ENCODE measurements at places on chromosomes 5 and 9.

DNA sequence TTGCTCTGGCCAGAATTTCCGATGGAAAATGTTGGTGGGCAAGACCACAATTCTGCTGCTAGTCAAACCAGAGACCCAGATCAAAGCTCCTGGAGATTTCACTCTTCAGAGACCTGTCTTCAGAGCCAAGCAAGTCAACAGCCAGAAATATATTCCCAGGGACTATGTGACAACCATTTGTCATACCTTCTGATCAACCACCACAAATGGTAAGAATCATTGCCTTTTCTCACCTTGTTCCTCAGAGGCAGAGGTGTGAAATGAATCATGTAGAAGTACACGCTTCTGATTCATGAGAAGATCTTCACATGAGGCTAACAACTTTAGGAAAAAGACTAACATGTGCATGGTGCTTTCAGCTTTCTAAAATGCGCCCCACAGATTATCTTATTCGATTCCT, 53.5 kb downstream of the SUSD1 start:
- DNase-seq: no peak

DNA sequence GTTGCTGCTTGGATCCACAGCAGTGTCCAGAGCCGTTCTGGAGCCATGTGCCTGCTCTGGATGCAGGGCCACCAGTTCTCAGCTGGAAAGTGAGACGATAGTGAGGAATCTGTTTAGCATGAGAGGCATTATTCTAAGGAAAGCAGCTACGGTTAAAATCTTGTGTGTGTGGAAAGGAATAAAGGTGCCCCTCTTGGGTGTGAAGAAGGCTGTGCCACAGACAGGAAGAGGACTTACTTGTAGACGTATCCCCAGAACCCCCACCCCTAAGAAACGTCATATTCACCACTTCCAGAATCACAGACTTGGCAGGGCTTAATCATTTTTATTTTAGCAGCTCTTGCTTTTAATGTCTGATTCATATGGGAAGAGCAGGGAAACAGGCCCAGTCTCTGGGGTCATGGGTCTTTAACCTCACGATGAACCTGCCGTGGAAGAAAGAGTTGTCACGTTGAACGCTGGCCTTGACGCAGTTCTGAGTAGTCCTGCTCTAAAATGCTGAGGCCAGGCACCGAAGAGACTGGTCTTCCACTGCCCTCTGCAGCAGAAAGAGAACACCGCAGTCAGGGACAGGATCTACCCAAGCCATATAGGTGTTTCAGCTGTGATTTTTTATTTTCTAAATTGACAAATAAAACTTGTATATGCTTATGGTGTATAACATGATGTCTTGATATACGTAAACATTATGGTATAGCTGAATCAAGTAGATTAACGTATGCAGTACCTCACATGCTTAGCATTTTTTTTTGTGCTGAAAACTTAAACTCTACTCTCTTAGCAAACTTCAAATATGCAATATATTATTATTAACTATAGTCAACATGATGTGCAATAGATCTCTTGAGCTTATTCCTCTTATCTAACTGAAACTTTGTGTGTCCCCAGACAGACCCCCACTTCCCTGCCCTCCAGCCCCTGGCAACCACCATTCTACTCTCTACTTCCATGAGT, 38.8 kb downstream of the CARTPT start:
- DNase-seq: peak; percentile 16

DNA sequence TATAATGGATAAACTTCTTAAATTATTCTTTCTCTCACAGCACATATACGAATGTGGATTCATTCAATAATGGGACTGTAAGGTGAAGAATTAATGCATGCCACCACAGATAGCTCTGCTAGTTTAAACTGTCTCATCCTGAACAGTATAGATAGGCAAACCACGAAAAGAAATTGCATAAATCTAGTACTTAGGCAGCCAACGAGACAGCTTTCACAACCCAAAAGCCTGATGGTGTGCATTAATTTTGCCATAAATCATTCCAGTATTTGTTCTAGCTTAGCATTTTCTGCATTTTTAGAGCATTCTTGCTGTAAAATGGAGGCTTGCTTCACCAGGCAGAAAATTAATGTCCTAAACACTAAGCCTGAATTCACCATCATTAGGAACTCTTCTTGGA, 834.2 kb upstream of the DMAC1 start:
- no peak for DNase-seq

DNA sequence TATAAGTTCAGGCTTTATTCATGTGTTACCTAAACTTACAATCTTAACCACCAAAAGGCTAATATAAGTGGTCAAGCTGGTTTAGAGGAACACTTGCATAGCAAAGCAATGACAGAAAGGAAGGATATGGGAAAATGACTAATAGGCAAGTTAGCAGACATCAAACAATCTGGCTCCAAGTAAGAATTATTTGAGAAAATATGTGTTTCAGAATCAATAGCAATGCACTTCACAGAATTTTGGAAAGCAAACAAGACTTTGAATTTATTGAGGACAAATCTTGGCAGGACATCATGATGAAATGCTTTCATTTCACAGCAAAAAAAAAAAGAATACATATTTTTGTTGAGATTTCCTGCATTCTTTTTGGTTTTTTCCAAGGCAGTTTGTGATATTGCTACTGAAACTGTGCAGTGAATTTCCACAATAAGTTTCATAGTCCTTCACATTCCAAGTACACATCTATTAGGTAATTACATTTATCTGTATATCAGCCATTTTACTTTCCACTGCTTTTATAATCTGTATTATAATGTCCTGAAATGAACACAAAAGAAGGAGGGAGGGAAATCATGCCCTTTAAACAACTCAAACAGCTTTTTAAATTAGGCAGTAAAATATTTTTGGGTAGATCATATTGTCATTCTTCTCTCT, 417.9 kb downstream of the NR2F1-AS1 start:
- no peak for DNase-seq

- DNase-seq: peak; percentile 27
Observed at GRCh38 chr5:96936431-96937320, 796 bp downstream of the LNPEP start.

DNA sequence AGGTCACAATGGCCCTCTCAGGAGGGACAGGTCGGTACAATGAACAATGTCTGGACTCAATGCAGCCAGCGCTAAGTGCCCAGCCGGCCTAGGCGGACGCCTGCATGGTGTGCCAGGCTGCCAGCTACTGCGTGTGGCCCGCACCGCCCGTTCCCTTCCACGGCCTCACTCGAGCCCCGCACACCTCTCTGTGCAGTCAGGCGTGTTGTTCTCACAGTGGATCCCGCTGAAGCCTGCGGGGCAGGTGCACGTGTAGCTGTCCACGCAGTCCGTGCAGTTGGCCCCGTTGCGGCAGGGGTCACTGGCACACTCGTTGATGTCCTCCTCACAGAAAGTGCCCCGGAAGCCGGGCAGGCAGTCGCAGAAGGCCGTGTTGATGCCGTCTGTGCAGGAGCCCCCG, 26.7 kb upstream of the SEC16A start:
- DNase-seq: no peak

DNA sequence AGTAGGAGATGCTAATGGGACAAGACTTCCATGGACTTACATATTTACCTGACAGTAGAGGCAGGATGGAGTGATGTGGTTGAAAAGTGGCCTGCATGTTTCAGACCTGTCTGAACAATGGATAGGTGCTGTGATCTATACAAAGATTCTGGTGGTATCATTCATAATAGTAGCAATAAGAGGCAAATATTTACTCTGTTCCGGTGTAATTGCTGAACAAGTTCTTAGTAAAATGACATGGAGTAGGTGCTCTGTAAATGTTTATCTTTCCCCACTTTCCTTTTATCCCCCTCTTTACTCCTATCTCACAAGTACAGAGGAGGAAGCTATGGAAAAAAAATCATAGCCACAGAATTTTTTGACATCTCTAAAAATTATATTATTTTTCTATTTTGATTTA, 159.0 kb upstream of the SLC12A2 start:
- DNase-seq: no peak

DNA sequence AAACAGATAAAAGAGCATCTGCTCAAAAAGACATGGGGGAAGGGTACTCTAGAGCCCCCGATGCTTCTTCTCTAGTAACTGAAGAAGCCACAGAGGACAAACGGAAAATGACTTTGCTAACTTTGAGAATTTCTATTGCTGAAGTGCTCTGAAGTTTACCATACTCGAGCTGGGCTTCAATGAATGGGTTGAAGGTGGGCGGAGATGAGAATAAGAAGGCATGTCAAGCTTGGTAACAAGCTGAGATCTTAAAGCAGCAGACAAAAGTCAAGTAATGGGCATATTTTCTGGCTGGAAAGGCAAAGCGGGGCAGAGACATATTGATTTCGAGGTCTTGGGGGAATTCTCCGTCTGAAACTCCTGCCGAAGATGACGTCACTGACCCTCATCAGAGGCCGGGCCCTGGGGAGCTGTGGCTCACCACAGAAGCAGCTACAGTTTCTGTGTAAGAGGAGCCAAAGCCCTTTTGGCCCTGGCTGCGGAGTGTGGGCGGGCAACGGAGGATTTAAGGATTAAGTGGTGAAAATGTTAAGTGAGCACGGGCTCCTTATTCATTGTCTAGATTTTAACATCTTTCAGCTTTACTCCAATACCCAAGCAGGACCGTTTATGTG, 115.8 kb upstream of the SLIT3 start:
- no peak for DNase-seq

DNA sequence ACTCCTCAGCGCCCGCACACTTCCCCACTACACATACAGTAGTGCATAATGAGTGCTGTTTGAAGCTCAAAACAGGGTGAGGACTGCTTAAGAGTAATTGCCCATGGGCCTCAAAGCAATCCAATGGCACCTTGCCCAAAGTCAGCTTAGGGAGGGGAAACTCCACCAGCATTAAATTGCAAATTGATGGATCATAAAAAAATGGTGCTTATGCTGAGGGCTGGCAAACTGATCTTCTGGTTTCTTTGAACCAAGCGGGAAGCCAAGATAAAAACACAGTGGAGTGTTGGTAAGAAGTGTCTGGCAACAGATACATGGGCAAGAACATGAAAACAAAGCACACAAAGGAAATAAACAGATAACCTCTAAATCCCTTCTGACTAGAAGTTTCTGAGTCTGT, 28.0 kb downstream of the TLE1 start:
- DNase-seq: no peak

DNA sequence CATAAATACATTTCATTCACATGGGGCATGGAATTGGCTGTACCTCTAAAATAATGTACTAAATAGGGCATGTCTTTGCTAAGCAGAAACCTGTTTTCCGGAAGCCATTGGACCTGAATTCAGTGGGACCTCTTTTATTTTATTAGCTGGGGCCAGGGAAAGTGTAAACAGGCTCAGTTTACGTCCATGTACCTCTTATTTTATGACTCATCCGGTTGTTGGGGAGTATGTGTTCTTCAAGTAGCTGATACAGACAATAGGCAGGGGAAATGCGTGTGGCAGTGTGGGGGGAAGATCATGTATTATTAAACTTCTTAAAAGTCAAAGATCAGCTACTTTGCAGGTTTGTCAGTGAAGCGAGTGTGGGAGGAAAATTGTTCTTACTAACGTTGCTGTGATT, 1.4 kb upstream of the GDNF start:
- DNase-seq: no peak

DNA sequence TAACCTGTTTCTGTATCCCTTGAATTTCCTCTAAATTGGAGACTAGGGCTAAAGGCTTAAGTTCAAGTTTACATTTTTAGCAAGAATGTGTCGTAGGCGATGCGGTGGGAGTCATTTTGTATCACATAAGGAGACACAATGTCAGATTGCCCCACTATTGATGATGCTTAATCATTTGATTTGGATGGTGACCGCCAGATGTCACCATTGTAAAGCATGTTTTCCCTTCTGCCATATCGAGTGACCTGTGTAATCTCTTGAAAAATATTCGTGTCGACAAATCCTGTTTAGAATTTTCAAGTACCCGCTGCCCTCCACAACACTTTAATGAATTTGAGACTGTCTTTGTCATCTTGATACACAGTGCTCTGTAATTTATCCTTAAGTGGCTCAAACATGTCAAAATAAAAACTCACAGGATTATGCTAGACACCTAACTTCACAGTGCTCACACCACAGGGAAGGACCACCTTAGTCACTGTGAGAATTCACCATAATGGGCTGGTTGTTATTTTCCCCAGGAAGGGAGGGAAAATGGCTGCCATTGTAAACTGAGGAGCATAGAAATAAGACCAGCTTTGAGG, 34.5 kb upstream of the SLC46A2 start:
- DNase-seq: no peak

DNA sequence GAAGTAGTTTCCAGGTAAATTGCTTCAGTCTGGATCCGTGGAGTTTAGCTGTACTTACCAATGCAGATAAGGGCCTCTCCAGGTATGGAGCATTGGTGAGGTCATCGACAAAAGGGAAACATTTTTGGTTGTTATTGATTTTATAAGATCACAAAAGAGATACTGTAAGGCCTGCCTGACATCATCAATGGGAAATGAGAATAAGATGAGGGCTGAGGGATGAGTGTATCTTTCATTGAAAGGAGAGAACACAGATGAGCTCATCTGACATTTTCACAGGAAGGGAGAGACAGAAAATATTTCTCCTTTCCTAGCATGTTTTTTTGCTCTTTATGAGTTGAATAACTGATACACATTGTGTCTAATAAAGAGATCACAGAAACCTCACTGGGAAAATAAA, 233.6 kb downstream of the SAXO1 start:
- DNase-seq: no peak

DNA sequence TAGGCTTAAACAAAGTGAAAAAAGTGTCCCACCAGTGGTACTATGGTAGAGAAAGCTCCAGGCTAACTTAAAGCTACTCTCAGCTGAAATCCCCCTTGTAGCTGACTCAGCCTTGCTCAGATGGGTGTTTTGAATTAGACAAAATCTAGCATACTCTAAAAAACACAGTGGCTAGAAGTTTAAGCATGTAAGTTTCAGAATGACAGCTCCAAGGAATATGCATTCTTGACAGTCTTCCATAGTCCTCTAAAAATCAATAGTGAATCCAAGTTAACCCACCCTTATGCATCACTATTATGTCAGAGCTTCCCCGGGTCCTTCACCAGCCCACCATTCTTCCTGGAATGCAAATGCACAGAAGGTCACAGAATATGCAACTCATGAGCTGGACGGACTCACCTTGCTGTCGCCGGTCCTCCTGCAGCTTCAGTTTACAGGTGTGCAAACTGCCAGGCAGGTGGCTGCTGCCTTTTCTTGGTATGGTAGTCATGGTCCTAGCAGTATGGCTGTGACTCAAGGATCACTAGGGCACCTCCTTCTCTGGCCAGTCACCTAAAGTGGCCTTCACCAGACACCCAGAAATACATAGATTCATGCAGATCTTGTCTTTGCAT, 668 bp downstream of the RANBP3L start:
- no peak for DNase-seq

GRCh38 chr5:90326995-90327394, 82.6 kb downstream of the CETN3 start:
- no peak for DNase-seq

DNA sequence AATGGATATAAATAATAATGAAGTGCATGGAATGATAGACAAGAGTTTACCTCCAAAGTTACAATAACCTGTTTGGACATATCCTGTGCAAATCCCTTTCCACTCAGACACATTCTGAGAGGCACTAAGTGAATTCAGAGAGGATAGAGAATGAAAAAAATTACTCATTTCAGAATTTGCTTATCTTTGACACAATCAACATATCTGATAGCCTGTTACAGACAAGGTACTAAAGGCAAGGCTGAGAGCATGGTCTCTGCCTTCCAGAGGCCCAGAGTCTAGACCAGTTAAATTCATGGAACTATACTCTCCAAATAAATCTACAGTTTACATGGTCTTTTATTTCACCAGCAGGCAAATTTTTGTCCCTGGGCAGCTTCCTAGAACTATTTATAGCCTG, 371.8 kb upstream of the PTGER4 start:
- DNase-seq: no peak
